ENCODE measurements at places on chromosomes 7 and 10.

GRCh38 chr10:94456942-94457341, 54.6 kb downstream of the TBC1D12 start:
- DNase-seq: no peak

- no peak for DNase-seq
These were observed 6.7 kb upstream of the PRSS37 start for GRCh38 chr7:141847996-141848395.

DNA sequence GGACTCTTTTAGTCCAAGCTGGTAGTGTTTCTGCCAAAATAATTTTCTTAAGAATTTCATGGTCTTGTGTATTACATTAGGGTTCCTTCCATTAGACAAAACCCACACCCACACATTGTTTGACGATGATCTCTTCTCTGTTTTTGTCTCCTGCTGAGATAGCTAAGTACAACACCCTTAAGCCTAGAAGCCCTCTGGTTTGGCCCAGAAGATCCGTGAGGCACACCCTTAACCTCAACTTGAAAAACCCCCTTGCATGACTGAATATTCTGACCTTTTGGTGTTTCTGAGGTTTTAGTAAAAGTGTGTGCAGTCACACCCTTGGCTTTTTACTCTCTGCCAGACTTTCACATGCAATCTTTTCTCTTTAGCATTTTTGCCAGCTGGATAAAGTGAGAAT, 29.3 kb upstream of the ERCC6 start:
- no peak for DNase-seq

- DNase-seq: no peak
These were observed at the start of gene FXYD4 for GRCh38 chr10:43371418-43371817. FXYD4 (plus strand) TSS chr10:43371636; CDS start chr10:43373747, 2,111 bp downstream.

DNA sequence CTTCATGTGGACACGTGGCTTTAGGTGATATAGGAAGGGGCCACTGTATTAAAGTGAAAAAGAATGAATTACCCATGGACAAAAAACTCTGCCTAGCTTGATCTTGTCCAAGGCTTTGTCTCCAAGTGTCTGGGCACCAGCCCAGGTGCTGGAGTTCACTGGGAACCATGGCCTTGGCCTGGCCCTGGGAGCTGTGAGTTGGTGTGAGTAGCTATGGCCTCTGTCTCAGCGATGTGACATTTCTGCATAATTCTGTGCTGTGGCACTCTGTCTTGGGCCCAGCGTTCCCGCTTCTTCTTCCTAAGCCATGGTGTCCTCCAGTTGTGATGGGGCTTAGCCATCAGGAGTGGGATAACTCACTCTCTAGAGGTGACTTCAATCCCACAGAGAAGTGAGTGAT, 119.0 kb upstream of the PPP2R2D start:
- no peak for DNase-seq

- DNase-seq: no peak
These were observed 24.4 kb downstream of the GNG11 start for GRCh38 chr7:93945756-93946535.

All from retinal pigment epithelial cell (primary cell).